Heart right ventricle (tissue), 16 donors: ENCODE measurements at places on chromosomes 5 and 9. TPM values are rescaled to one million over a fixed set of nuclear protein-coding genes. Genes with fewer than 3 reads are reported as not detected.

DNA sequence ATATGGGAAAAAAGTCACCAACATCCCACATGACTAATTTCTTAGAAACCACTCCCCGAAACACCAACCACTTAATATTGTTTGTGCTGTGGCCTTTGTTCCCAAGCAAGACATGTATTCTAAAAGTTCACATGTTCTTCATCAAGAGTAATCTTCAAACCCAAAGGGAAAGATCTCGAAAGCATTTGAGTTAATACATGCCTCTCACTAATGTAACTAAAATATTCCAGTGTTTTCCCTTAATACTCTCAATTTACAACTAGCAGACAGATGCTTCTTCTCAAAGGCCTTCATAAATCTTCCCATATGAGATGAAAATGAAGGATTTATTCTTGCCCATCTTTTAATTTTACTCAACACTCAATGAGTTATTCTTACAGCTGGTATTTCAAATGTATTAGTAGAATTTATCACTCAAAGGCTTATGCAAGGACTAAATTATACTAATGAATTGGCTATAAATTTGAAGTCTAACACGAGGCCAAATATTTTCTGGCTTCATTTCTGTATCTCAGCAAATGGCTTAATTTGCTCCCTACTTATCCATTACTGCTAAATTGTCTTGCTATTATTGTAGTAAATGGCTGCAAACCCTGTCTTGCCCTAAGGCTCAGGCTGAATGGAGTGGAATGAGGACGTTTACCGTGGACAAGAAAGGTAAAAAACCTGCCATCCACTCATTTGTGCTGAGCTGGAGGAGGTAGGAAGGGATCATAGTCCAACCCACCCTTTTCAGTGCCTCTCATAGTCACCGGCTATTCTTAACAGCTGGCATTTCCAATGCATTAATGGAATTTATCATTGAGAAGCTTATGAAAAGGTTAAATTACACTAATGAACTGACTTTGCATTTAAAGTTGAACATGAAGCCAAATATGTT, 474.4 kb downstream of the RASEF start:
- no peak for DNase-seq

DNA sequence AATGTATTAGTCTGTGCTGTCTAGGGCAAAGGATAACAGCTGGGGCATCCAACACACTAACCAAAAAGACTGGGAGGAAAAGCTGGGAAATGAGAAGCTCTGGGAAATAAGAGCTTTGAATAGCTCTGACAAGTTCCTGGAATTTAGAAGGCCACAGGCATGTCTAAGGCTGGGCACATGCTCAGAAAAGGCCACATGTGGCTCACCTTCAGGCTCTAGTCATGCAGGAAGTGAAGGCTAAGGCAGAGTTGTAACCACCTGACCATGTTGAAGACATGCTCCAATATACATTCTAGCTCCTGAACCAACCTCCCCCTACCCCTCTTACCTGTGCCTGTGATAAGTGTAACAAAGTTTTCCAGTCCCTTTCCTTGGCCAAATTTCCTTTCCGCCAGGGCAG, 31.7 kb downstream of the CLTA start:
- no peak for DNase-seq

- no peak for DNase-seq
Observed at GRCh38 chr9:134598884-134599245, 42.7 kb upstream of the COL5A1 start.

DNA sequence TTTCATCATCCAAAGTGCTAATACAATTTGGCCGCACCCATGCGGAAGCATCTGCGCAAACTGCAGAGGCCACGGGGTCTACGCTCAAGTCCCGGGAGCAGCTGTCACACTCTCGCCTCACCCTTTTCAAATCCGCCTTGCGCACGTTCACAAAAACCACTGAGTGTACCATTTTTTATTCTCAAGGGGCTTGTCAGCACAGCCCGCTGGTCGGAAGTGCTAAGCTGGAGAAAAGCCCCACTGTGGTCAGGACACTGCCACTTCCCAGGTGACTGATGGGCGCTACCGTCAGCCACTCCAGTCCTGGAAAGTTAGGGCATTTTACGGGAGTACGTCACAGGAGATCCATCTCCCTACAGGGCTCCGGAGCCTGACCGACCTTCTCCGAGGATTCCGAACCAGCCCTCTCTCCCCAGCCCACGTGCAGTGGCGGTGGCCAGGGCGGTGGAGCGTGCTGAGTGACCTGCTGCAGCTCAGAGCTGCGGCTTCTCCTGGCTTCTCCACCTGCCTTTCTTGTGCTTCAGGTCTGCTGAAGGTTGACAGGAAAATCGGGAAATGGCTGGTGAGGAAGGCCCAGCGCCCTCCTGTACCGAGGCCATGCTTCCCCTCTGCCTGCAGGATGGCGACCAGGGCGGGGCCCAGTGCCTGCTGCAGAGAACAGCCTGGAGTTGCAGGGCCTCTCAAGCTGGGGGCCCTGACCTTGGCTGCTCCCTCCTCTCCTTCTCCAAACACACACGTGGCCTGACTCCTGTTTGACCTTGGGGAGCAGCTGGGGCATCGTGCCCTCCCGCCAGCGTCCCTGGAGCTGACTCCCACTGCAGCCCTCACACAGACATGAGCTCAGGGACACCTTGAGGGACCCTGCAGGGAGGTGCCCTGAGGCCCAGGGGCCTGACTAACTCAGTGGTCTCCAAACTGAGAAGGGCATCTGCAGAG, 14.3 kb downstream of the RASGEF1C start:
- DNase-seq: no peak

- no peak for DNase-seq
Observed at GRCh38 chr5:80151890-80152289, 104.0 kb downstream of the SERINC5 start.

DNA sequence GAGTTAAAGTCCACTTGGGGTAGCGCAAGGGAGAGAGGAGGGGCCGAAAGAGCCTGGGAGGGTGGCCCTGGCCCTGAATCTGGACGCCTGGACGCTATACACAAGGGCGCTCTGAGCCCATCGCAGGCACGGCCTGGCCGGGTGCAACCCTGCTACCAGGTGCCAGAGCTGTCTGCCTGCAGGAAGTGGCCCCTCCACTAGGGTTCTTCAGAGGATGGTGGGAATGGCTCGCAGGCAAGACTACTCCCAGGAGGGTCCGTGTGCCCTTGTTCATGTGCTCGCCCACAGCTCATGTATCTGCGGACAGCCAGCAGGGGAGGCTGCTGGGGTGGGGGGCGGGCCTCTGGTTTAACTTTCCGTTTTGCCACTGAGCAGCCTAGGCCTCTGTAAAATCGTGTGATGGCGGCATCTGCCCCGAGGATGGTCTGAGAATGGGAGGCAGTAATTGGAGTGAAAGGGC, 1.4 kb upstream of the NKD2 start:
- no peak for DNase-seq

- no peak for DNase-seq
Observed at GRCh38 chr5:90518661-90519060, 10.7 kb downstream of the LYSMD3 start.

DNA sequence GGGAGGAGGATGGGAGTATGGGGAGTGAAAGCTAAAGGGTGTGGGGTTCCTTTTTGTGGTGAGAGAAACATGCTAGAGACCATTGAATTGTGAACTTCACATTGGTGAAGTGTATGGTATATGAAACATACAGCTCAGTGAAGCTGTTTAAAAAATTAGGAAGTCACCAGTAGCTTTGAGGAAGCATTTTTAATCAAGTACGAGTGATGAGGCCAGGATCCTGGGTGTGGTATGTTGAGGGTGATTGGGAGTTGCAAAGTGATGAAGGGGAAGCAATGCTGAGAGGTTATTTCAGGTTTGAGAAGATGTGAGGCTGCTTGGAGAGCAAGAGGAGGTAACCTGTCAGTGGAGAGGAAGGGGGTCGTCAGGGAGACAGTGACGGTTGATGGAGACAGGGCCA, 22.7 kb upstream of the CLK4 start:
- DNase-seq: no peak

- peak; percentile 13 for DNase-seq
Observed at GRCh38 chr9:16653491-16654399, 216.7 kb downstream of the BNC2 start.

DNA sequence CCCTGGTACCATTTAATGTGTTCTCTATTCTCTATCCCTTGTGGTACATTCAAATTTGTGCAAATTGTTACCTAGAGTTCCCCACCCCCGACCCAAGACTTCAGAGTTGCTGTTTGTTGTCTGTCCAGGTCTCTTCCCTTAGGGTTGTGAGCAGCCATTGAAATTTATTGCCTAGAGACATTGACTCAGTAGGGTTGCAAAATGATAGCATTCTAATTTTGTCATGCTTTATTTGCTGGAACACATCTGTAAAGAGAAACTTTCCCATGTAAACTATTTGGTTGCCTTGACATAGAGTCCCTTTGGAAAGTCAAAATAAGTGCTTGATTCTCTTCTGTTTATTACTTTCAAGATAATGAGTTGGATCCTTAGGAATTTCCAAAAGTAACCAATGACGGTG, 91.7 kb upstream of the KLF9 start:
- DNase-seq: no peak

DNA sequence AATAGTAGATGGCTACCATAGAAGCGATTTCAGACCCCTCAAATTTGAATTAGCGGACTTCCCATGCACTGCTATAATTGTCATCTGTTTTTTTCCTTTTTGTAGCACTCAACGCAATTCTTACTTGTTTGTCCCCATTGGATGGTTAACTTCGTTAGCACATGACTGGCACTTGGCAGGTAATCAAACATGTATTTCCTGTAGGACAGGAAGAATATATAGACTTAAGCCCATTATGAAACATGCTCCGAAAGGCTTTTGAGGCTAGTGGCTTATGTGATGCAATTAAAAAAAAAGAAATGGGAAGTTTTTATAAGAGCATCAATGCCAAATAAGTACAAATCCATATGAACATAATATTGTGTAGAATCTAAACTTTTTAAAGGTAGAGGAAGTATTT, 301.2 kb downstream of the PSAT1 start:
- no peak for DNase-seq

DNA sequence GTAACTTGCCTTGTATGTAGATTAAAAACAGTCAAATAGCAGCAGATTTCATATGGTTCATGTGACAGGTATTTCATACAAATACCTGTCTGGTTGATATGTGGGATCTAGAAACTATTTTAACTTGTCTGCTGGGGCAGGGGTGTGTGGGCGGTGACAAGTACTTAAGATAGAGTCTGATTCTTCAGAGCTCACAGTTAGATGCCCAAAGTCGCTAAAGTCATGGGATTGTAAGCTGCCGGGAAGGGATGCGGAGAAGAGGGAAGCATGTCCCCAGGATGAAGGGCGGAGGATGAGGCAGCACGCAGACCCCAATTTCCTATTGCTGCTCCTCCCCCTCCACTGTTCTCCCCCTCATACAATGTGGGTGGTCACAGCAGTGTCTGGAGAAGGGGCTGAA, 13.3 kb downstream of the ANXA6 start:
- no peak for DNase-seq

DNA sequence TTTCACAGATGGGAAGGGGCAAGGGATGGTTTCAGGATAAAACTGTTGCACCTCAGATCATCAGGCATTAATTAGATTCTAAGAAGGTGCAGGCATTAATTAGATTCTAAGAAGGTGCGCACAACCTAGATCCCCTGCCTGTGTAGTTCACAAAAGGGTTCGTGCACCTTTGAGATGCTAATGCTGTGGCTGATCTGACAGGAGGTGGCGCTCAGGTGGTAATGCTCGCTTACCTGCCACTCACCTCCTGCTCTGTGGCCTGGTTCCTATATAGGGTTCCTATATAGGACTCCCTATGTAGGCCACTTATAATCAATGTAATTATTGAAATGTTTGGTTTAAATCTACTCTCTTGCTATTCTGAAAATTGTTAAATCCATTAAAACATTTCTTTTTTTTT, 171.0 kb downstream of the MSX2 start:
- no peak for DNase-seq

ALDH1A1 gene
- total RNA-seq: 5.6 TPM

CCNO gene
- not detected for total RNA-seq

CRB2 gene
- total RNA-seq: 0.24 TPM

HSD17B3 gene
- 2.5 TPM for total RNA-seq
